Activated CD4-positive, alpha-beta T cell treated with anti-CD3 and anti-CD28 coated beads, Interleukin-2, amount 50 U/mL, for 48 hours (primary cell): ENCODE measurements at places on chromosomes 5 and 9.

- no peak for DNase-seq
Measured at GRCh38 chr5:154384480-154385235, 61.1 kb upstream of the SAP30L start.

DNA sequence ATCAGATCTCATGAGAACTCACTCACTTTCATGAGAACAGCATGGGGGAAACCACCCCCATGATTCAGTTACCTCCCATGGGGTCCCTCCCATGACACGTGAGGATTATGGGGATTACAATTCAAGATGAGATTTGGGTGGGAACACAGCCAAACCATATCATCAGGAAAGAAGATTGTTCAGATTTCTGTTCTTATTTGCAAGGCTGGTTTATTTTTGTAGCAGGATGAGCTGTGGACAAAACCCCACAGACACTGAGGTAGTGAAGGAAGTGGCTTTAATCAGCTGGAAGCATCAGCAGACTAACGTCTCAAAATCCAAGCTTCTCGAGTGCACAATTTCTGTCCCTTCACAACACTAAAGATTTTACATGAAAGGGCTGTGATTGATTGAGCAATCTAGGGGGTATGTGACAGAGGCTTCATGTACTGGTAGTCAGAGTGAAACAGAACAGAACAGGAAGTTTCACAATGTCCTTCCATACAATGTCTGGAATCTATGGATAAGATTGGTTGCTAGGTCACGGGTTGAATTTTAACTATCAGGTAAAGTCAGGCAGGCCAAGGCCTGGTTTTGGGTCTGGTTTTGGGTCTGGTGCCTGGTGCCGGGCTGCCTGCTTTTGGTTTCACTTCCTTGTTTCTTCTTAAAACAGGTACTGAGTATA is 91.3 kb upstream of the ZNF366 start:
- DNase-seq: no peak

DNA sequence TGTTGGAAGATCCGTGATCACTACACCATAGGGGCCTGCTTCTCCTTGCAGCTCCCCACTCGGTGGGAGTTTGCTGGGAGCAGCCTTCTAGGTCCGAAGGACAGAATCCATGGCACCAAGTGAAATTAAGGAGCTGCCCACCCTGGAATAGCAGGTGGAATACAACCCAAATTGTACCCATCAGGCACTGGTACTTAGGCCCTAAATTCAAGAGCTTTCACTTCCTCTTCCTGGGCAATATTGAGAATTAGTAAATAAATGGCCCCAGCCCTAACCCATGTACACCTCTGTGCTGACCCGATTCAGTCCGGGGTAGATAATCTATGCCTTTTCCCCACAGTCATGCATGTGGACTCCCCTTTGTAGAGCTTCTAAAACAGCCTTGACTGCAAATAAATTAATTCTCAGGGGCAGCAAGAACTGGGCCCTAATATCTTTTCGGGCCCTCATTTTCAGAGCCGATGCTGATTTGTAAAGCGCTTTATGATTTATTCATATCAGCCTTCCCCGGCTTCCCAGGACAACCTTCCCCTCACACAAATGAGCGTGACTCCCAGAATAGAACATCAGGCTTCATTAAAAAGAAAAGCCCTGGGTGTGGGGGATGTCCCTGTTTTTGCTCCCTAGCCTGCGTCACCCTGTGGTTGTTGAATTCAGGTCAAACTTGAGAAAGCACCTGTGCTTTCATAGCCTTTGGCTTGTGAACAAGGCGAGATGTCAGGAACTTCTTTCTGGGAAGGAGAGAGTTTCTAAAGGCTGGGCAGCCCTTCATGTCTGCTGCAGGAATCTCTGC is 126.1 kb upstream of the TBC1D2 start:
- no peak for DNase-seq

GRCh38 chr5:31741496-31741895 is 102.6 kb downstream of the PDZD2 start:
- DNase-seq: no peak

DNA sequence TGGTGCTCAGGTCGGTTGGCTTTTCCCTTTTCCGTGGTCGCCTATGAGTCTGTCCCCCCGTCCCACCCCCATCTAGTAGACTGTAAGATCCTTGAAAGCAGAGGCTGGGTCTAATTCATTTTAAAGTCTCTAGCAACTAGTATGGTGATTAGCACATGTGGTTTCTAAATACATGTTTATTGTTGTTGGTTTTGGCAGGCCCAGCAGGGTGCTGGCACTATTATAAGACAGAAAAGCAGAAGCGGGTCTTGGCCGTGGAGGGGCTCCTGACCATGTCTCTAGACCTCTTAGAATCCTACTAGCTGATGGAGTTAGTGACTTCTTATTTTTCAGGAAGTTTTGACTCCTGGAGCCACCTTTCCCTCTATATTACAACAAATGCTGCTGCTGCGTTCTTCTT is 61.5 kb upstream of the TNFSF8 start:
- DNase-seq: no peak

- DNase-seq: no peak
Measured at GRCh38 chr5:119072496-119072895, 1.6 kb downstream of the DMXL1 start.

- DNase-seq: no peak
Measured at GRCh38 chr5:108421713-108422112, 39.8 kb upstream of the FBXL17 start.

GRCh38 chr9:127812936-127813675 is 10.4 kb downstream of the FPGS start:
- DNase-seq: no peak

DNA sequence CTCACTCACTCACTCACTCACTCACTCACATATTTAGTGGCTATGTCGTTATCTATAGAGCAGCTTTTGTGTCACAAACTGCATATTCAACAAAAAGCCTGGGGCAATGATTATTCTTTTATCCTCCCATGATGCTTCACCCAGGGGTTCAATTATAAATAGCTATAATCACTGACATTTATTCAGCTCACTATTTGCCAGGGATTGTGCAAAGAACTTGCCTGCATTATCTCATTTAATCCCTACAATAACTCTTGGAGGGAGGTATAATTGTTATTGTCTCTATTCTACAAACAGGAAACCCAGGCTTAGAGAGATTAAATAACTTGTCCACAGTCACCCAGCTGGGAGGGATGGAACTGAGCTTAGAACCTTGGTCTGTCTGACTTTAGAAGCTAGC is 298.0 kb upstream of the MSX2 start:
- DNase-seq: no peak

DNA sequence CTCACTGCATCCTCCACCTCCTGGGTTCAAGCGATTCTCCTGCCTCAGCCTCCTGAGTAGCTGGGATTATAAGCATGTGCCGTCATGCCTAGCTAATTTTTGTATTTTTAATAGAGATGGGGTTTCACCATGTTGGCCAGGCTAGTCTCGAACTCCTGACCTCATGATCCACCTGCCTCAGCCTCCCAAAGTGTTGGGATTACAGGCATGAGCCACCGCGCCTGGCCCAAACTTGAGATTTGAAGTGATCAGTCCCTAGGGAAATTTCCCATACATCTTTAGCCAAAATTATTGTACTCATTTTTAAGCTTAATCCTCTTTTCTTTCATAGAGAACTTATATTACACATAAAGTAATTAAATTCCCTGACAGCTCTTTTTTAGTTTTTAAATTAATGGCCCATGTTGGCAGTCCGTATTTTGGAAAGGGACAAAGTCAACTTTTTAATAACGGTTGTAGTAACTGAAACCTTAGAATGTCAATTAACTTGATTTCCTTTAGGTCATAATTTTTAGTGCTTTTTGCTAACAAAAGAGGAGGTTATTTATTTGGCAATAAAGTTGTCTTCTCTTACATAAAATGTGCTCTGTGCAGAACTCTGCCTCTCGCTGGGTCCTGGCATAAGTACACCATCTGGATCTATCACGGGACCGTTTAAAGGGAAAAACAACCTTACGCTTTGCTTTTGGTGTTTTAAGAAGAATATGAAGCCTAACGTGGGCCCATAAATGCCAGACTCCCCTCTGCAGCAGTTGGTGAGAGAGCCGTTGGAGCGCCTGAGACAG is 142.3 kb upstream of the OTULINL start:
- no peak for DNase-seq

DNA sequence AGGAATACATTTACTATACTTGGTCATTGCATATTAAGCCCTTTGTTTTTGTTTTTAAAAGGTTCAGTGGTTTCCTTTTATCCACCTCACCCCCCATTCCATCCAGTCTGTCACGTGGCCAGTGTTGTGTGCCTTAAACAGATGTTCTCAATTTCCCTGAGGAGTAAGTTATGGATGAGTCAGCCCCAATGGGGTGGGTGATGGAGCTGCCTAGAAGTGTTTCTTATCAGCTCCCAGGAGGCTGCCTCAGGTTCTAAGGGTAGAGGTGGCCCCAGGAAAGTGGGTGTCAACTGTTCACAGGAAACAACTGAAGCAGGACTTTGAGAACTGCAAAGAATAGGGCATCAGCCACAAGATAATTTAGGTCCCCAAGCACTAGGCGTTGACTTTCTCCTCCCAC is 41.1 kb downstream of the ACTBL2 start:
- DNase-seq: no peak

DNA sequence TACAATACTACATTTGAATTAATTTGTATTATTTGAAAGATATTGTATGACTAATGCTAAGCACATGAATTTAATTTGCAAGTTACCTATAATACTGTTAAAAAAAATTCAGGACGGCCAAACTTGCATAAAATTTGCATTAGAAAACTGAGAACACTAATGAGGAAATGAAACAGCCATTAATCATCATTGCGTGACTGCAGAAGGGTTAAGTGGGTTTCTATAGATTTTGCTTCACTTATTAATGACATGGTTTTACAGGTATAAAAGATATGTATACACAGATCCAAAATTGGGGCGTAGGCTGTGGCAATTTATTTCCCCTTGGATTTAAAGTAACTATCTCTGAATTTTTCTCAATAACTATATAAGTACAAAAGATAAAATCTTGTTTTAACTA is 882.6 kb downstream of the PTPRD start:
- DNase-seq: no peak

DNA sequence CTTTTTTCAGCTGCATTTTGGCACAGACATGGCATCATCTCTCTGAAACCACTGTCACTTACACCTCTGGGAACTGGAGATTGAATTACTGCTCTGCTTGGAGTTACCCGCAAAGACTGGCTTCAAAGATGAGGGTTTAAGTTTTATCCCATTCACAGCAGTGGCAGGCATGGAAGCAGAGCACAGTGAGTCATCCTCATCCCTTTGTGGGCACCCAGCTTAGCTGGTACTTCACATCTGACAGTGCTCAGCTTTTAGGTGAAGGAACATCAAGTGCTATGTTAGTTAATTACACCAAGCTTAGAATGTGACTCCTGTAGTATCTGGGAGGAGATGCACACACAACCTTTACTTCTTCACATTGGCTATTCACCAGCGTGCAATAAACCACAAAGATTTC is 24.8 kb upstream of the ALDH1A1 start:
- DNase-seq: no peak

- DNase-seq: no peak
Measured at GRCh38 chr9:68627594-68627993, 77.4 kb upstream of the PIP5K1B start.

- DNase-seq: no peak
Measured at GRCh38 chr5:18772475-18772874, 1138.2 kb downstream of the TAF11L14 start.

GRCh38 chr9:113504725-113505590 is 41.4 kb downstream of the RGS3 start:
- DNase-seq: no peak

GRCh38 chr5:149254506-149254905 is 17.2 kb upstream of the AFAP1L1 start:
- DNase-seq: no peak

DNA sequence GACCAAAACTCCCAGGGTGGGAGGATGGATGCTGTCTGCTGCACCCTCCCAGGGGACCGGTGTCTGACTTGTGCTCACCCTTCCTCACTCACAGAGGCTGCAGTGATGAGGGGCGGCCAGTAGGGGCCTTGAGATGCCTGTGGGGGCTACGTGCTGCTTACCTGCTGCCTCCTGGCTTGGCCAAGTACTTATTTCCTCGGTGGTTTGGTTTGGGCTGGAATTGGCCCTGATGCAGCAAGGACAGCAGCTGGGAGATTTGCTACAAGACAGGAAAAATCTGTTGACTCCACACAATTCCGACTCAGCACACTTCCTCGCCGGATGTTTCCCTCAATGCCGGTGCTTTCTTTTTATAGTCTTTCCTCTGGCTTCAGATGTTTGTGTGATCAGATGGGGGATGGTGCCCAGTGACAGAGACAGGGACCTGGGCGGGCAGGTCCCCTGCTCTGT is 6.6 kb downstream of the PCDH12 start:
- peak; percentile 36 for DNase-seq

- no peak for DNase-seq
Measured at GRCh38 chr9:5819174-5819573, 13.7 kb downstream of the ERMP1 start.

DNA sequence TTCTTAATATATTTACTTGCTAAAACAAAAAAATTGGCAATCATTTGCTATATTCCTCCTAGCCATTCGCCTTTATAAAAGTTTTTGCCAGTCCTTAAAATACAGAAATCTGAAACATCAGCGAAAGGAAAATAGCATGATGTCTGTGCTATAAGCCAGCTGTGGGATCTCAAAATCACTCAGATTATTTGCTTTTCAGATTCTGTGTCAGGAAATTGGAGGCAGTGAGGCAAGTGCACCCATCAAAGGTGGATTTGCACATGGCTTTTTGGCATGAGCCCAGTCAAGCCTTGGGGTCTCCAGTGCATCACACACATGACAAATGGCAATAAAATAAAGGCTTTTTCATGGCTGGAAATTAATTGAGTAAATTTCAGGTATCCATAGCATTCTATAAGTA is 196.8 kb upstream of the DAPK1 start:
- no peak for DNase-seq

GRCh38 chr5:76716456-76717157 is 681 bp downstream of the F2R start:
- DNase-seq: peak; percentile 32

DNA sequence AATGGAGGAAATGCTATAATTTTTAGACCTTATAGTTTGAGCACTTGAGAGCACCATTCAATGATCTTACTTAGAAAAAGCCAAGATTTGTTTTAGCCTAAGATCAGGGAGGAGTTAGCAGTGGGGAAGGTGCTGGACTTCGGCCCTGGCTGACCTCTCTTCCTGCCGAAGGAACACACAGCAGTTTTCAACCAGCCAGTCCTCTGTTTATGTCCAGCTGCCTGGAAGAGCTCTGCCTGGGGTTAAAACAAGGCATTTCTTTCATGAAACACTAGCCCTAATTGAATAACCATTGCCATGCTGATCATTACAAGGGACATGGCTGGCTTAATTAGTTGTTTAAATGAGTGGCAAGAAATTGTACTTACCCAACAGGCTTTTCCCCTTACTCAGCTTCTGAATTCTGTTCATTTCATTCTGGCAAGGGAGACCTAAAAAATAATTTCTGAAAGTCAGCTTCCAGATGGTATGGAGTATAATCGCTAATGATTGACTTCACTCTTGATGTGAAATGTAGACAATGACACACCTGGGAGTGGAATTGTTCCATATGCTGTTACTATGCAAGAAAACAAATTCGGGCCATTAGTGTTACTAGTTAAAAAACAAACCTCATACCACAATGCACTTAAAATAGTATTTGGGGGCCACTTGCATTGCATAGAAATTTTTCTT is 514.2 kb downstream of the SPOCK1 start:
- DNase-seq: no peak

- no peak for DNase-seq
Measured at GRCh38 chr9:80509358-80509757, 937.6 kb downstream of the TLE4 start.

GRCh38 chr9:105246656-105247173 is 2.3 kb downstream of the SLC44A1 start:
- no peak for DNase-seq

GRCh38 chr9:32384364-32385151 is at the start of gene ACO1:
ACO1 (plus strand) TSS chr9:32384643; CDS start chr9:32405507, 20,864 bp downstream.
- peak; percentile 88 for DNase-seq
